ENCODE measurements at places on chromosomes 1 and 21.

GRCh38 chr1:189315035-189315901, 1162.4 kb downstream of the BRINP3 start:
- H3K27me3 ChIP-seq = no peaks in the 10 kb centered on the region
- no peaks in the 10 kb centered on the region for H3K4me1 ChIP-seq
- DNase-seq = no peak
- no peak overlapping the region for H3K27ac ChIP-seq
- no peak overlapping the region for H3K4me3 ChIP-seq

DNA sequence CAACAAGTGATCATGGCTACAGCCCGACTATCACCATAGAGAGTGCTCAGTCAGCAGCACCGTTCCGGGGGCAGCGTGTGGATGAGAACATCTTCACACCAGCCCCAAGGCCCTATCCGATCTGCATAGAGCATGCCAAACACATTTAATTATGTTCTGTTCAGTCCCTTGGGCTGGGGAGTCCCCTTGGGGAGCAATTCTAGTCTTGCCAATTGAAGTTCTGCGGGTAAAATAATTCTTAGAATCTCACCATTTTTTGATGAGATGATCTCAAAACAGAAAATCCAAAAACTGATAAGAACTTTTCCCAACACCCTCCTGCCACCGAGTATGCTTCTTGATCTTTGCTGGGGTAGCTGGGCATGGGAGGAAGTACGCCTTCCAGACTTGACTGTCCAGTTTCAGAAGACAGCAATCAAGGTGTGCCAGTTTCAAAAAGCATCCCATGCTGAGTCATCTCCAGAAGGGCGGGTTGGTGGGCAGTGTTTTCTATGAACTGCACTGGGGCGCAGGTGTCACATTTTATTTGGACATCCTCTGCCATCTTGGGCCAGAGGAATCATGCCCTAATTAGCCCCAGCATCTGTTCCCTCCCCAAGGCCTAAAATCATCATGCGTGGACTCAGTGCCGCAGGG, 20.8 kb upstream of the PTPRF start:
- no peak for DNase-seq
- H3K4me3 ChIP-seq = no peak overlapping the region
- H3K4me1 ChIP-seq = no peaks in the 10 kb centered on the region
- peaks cover 31% of the 10 kb centered on the region for H3K27me3 ChIP-seq
- H3K27ac ChIP-seq = no peak overlapping the region

- H3K27ac ChIP-seq = no peak overlapping the region
- H3K36me3 ChIP-seq = no peaks in the 10 kb centered on the region
- H3K4me3 ChIP-seq = 0 out of 2 replicates have a peak overlapping the region, but pooled peaks have one; percentile 6
- no peak for DNase-seq
Observed at GRCh38 chr1:91427741-91428140, 23.1 kb upstream of the HFM1 start.

DNA sequence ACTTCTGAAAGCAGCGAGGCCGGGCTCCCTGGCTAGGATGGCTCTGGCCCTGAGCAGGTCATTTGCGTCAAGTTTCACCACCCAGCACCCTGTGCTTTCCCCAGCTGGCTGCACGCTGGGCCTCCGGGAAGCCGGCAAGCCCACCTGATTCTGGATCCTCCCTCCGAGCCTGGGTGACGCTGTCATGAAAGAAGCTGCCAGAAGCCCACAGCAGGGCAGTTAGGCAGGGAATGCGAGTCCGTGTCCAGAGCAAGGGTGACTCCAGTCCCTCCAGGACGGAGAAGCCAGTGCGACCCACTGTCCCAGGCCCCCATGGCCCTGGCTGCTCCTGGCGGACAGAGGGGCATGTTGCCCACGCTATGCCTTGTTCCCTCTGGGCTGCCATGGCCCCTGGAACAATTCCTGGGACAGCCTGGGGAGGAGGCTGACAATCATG, 44.4 kb upstream of the PCBP3 start:
- peaks cover 55% of the 10 kb centered on the region for H3K36me3 ChIP-seq
- DNase-seq = no peak
- H3K27ac ChIP-seq = no peak overlapping the region
- no peaks in the 10 kb centered on the region for H3K27me3 ChIP-seq
- H3K4me3 ChIP-seq = no peak overlapping the region
- no peaks in the 10 kb centered on the region for H3K4me1 ChIP-seq

- no peak for DNase-seq
- H3K27me3 ChIP-seq = peaks cover 17% of the 10 kb centered on the region
- H3K4me1 ChIP-seq = peaks cover 1% of the 10 kb centered on the region
- H3K4me3 ChIP-seq = no peak overlapping the region
- no peaks in the 10 kb centered on the region for H3K36me3 ChIP-seq
- H3K27ac ChIP-seq = no peak overlapping the region
Observed at GRCh38 chr1:223041481-223041880, 101.6 kb downstream of the TLR5 start.

- no peak overlapping the region for H3K4me3 ChIP-seq
- peaks cover 9% of the 10 kb centered on the region for H3K27me3 ChIP-seq
- H3K4me1 ChIP-seq = no peaks in the 10 kb centered on the region
- no peak for DNase-seq
Observed at GRCh38 chr1:236491469-236492136, 32.2 kb upstream of the LGALS8 start.

DNA sequence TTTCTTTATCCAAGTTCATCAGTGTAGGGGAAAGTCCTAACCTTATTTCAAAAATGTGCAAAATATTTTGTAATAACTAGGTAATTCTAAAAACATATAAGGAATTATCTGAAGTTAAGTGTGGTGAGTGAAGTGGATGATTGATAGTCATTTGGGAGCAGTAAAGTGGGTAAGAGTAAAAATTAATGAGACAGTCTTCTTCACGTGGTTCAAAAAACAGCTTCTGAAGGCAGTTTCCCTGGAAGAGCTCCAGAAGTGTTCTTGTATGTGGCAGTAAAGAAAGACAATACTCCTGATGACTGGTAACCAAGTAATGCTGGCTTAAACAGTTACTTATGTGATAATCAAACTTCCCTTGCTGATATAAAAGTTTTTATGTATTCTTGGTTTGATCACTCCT, 50.3 kb downstream of the LEPR start:
- peak overlapping the region; percentile 71 for H3K27ac ChIP-seq
- H3K27me3 ChIP-seq = no peaks in the 10 kb centered on the region
- peaks cover 46% of the 10 kb centered on the region for H3K36me3 ChIP-seq
- no peak overlapping the region for H3K4me3 ChIP-seq
- DNase-seq = no peak

- H3K4me1 ChIP-seq = no peaks in the 10 kb centered on the region
- no peak overlapping the region for H3K4me3 ChIP-seq
- no peak for DNase-seq
- no peaks in the 10 kb centered on the region for H3K27me3 ChIP-seq
Observed at GRCh38 chr1:221040101-221040500, 160.9 kb downstream of the HLX start.

- no peaks in the 10 kb centered on the region for H3K27me3 ChIP-seq
- no peak overlapping the region for H3K4me3 ChIP-seq
- peak overlapping the region; percentile 4 for H3K27ac ChIP-seq
- H3K4me1 ChIP-seq = no peaks in the 10 kb centered on the region
Observed at GRCh38 chr1:21117597-21118001, 59.1 kb downstream of the EIF4G3 start.

- H3K27me3 ChIP-seq = no peaks in the 10 kb centered on the region
- no peak overlapping the region for H3K27ac ChIP-seq
- H3K4me3 ChIP-seq = no peak overlapping the region
Observed at GRCh38 chr1:96424877-96425276, 296.7 kb upstream of the PTBP2 start.
